Jurkat, Clone E6-1 (cell line): ENCODE measurements at places on chromosomes 7 and 10.

GRCh38 chr10:22010539-22010938 lies 7.0 kb upstream of the DNAJC1 start:
- no peak for DNase-seq

- DNase-seq: no peak
Measured at GRCh38 chr10:105070952-105071351, 429.9 kb downstream of the SORCS3 start.

DNA sequence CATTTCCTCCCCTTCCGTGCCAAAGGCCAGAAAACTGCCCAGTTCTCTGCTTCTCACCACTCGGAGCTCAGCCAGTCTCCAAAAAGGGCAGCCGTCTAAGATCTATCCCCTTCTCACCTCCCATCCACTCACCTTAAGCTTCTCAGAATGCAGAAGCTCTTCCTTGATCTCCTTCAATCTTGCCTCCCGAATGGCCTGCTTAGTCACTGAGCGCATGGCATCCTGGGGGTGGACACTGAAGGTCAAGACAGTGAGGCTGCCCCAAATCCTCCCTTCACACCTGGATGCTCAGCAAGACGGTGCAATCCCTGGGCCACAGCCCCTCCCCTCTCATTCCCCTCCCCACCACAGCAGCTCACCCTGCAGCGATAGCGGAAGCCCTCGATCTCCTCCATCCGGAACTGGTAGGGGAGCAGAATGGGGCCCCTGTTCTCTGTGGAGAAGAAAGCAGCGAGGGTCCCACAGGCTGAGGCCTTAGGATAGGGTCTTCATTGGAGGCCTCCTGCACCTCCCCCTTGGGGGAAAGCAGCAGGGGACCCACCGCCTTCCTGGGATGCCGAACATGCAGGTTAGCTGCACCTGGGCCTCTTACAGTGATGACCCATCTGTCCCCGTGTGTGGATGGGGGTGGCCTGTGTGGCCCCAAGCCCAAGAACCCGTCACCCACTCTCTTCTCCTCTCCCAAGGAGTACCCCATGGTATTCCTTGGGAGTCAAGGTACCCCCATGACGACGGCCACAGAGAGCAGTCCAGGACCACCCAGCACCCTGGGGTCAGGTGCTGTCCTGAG lies 4.7 kb downstream of the DDX56 start:
- no peak for DNase-seq

DNA sequence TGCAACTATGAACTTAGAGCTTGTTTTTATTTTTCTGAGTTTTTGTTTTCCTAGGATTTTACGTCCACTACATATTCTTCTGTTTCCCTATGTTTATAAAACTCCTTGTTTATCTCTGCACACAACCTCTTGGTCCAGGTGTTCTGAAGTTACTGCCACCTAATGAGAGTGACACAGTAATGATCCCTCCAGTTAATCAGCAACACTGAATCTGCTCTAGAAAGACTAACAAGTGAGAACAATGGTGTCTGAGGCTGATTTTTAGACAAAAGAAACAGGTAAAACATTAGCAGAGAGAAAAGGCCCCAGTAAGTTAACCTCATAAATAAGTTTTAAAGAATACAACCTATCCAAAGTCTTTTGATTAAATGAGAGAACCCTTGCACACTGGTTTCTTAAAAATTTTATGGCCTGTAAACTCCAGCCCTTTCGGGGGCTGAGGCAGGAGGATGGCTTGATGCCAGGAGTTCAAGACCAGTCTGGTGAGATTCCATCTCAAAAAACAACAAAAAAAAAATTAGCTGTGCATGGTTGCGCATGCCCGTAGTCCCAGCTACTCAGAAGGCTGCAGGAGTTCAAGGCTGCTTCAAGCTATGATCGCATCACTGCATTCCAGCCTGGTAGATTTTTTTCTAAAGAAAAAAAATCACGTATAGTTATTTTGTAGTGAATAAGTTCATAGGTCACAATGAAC lies 397.6 kb downstream of the MAGI2 start:
- DNase-seq: no peak

- no peak for DNase-seq
Measured at GRCh38 chr10:71613261-71613777, 106.3 kb downstream of the C10orf105 start.

DNA sequence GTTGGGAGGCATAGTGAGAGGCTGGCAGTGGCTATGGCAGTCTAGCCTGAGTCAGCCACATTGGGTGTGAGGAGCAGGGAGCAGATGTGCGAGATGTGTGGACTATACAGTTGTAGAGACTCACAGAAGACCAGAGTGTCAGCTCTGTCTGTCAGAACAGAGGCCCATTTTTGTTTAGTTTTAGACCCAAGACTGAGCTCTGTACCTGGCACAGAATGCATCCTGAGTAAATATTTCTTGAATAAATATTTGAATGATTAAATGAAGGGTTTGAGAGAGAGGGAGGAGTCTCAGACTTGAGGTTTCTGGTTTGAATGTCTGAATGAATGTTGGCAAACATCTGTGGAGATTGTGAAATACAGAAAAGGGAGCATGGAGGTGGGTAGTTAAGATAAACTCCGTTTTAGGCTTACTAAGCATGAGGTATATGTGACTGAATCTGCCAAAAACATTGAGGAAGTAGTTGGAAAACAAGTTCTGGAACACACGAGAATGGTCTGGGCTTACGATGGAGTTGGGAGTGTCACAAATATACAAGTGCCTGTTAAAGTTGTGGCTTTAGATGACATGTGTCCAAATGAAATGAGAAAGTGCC lies 3.6 kb downstream of the SEC23IP start:
- no peak for DNase-seq

DNA sequence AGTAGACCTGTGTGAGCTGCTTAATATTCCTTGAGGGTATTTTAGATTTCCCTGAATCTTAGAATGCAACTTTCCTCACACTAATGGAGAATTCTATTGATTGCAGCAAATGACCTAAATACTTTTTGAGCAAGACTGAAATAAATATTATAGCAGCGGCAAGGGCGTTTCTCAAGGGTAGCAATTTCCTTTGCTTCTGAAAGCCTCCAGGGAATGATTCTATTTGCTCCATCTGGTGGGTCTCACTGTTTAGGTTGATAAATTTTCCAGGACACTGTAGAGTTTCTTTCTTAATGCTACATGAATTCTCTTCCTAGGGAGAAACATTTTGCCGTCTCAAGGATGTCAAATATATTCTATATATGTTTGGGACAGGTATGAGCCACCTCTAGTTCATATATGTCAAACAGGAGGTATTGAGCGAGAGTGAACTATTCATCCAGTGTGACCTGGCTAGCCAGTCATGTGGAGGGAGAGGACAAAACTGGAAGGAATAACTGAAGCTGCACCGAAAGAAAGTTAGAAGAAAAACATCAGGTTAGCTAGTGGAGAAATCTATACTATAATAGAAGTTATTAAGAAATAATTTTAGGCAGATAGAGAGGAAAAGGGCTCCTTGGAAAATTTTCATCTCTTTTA lies 57.9 kb upstream of the FZD8 start:
- DNase-seq: no peak

GRCh38 chr7:94980418-94981142 lies 73.2 kb downstream of the PPP1R9A start:
- DNase-seq: no peak

GRCh38 chr7:18019555-18019954 lies 8.1 kb downstream of the PRPS1L1 start:
- DNase-seq: no peak

DNA sequence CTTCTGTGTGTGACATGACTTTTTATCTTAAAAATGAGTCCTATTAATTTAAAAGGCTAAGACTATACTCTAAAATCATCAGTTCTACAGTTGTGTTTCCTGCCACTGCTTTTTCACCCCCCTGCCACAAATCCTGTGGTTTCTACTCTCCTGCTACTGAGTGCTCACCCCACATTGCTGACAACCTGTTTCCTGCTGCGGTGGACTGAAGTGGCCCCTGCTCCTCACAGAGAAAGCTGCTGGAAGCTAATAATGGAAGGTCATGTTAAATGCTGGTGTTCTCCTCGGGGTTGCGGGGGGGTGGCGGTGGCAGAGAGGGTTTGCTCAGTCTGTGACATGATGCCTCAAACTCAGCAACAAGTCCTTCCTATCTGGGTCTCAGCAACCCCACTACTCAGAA lies 113.2 kb upstream of the INHBA start:
- peak; percentile 45 for DNase-seq

DNA sequence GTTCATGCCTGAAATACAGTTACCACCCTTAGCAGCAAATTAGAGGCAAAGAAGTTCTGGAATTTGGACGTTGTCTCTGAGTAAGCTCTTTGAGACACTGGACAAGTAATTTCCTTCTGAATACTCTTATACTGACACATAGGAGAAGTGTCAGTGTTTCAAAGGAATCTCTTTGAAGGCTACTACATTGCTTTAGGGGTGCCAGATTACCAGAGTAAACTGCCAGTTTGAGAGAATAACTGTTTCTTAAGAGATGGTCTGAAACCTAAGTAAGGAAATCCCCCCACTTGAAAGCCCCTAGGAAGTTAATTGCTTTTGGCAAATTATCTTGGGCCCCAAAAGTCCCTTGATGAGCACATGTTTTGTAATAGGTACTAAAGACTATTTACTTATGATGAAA lies 3.4 kb downstream of the FAS start:
- DNase-seq: no peak

GRCh38 chr7:31096877-31097258 lies 44.8 kb downstream of the ADCYAP1R1 start:
- no peak for DNase-seq

DNA sequence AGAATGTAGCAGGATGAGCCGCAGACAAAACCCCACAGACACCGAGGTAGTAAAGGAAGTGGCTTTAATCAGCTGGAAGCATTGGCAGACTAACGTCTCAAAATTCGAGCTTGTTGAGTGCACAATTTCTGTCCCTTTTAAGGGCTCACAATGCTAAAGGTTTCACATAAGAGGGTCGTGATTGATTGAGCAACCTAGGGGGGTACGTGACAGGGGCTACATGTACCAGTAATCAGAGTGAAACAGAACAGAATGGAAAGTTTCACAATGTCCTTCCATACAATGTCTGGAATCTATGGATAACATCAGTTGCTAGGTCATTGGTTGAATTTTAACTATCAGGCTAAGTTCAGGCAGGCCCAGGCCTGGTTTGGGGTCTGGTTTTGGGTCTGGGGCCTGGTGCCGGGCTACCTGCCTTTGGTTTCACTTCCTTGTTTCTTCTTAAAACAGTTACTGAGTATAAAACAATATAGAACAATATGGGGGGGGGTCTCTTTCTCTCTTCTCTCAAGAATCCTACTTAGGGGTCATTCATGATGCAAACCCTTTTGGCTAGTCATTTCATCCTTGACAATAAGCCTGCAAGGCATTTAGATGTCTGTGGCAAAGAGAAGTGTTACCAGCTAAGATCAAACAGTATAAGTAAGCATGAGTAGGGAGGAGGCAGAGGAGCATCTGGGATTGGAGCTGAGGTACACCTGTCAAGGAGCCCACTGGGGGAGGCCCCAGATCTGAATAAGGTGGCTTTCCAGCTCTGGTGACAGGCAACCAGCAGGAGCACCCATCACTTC lies 364.1 kb downstream of the TNS3 start:
- DNase-seq: peak; percentile 6

DNA sequence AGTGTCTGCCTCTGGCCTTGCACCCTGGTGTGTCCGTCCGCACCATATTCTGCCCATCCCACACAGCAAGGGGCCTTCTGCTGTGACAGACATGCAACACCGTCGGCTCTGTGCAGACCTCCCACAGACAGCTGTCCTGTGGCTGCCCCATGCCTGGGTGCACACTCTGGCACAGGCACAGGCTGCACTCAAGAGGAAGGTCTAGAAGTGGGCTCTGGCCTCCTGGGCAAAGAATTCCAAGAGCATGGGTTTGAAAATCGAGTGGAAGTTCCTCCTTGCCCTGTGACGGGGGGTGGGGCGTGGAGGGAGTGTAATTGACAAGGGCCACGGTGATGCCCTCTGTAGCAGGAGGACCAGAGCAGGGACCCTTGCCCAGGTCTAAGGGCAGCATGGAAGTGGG lies 4.3 kb upstream of the LOXL4 start:
- no peak for DNase-seq

DNA sequence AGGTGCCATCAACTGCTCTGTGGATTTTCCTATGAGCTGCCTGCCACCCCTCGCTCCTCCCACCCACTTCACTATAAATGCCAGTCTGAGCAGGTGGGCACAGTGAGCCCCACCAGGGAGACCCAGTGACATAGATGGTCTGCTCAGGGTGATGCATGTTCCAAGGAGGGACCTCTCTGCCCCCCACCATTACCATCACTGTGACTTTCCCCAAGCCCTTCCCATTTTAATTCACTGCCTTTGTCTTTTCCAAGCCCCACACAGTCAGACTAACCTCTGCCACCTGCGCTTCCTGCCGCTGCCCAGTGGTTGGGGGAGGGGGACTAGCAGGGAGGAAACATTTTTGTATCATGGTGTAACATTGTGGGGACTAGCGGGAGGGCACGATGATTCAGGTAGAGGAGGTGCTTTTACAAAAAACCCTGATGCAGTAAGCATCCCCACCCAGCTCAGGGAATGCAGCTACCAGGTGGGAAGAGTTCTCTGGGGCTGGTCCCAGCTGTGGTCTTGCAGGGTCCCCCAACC lies 24.6 kb downstream of the PRSS2 start:
- DNase-seq: peak; percentile 96

GRCh38 chr7:81491573-81491972 lies 278.3 kb downstream of the HGF start:
- no peak for DNase-seq

GRCh38 chr7:95863-96260 lies 96.5 kb upstream of the FAM20C start:
- no peak for DNase-seq

DNA sequence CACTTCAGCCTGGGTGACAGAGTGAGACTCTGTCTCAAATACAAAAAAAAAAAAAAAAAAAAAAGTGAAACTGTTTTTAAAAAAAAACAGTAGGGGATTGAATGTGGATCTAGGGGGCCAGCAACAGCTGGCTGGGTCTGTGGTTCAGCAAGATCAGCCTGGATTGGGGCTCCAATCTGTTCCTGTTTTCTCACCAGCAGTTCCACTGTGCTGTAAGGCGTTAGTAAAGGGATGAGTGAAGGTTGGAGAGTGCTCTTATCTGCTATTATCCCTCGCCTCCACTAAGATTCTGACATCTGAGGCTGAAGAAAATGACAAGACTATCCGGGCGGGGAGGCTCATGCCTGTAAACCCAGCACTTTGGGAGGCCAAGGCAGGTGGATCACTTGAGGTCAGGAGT lies 41.6 kb upstream of the GTF2IRD1 start:
- no peak for DNase-seq

GRCh38 chr7:131443496-131443895 lies 112.9 kb downstream of the PODXL start:
- no peak for DNase-seq

- no peak for DNase-seq
Measured at GRCh38 chr10:124703778-124704427, 40.3 kb downstream of the FAM53B start.

DNA sequence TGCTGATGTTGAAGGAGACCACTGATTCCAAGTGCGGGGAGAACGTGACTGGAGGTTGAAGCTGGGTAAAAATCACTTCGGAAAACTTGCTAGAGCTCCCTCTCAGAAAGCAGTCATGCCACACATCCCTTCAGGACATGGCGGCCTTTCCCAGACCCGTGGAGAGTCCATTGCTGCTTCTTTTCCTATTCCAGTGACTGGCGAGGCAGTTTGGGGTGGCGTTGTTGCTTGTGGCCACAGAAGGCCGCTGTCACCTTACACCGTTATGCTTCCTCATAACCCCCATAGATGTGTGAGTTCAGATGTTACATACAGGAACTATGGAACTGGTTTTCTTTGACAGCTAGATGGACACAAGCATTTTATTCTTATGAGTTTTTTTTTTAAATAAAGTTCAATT lies 235.6 kb upstream of the POM121L12 start:
- DNase-seq: no peak

GRCh38 chr10:14560791-14561765 lies 213.6 kb downstream of the FAM107B start:
- DNase-seq: no peak

- no peak for DNase-seq
Measured at GRCh38 chr10:47252093-47252780, 47.8 kb upstream of the GDF10 start.
